GF-D8 (cell line): ENCODE measurements at places on chromosomes 16 and 17.

DNA sequence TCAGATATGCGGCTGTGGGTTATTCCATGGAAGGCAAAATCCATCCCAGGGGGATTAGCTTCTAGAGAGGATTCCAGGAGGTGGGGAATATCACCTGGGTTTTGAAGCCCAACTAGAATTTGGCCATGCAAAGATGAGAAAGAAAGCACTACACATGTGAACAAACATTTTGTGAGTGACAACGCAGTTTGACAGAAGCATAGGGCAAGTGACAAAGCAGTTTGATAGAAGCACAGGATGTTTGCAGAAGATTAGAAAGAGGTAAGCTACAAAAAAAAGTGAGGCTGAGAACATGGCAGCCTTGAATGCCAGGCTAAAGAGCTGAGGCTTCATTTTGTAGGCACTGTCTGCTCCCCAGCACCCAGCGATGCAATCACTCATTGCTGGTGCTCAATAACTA is 12.3 kb upstream of the KRT38 start:
- no peak for DNase-seq

DNA sequence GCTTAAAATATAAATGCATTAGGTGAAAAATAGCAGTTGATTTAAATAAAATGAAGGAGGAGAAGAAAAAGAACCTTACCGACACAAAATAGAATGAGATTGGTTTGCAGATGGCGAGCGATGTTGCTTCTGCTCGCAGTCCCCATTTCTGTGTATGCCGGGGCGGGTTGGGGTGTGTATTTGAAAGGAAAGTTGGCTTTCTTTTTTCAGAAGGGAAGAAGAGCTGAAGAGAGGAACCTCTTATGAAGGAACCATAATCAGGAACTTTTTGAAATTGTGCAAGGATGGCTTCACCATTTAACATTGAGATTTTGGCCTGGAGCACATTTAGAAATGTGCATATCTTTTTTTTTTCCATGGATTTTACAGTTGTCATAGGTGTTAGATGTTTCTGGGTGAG is at the start of gene IGSF6:
Gene IGSF6, minus strand, starts transcription at position 156 of the 400 bp plus-strand sequence. Its CDS starts 10 bp downstream, at position 146.
- DNase-seq = no peak

- DNase-seq = no peak
These were observed 18.7 kb upstream of the RFFL start for GRCh38 chr17:35082073-35082657.

GRCh38 chr17:50790618-50791017 is 23.3 kb upstream of the ANKRD40CL start:
- no peak for DNase-seq

GRCh38 chr16:9042964-9043680 is 48.3 kb upstream of the HAPSTR1 start:
- no peak for DNase-seq
